ENCODE measurements at places on chromosomes 7 and 10.
A peak's percentile ranks its signal among the peaks of the same experiment; 100 is the strongest.

DNA sequence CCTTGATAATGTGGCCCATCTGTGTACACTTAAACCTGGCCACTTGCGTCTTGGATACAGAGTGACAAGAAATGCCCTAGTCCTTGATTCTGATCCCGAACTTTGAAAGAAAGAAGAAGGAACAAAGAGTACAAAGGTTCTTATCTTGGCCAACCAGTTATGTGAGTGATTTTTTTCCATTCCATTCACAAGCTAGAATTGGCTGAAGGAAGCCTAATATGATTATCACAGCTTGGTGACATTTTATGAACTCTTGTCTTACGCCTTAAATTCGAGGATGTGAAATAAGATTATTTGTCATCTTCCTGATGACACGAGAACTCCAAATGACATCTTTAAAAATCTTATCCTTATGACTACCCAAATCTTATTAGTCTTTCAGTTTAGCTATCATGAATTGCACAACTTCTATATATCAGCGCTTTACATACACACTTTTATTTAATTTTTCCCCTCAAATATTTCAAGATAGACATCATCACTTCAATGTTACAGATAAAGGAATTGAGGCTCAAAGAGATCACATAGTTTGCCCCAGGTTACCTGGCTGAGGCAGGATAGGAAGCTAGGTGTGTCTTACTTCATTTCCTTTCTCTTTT is 13.0 kb upstream of the SP4 start:
- no peak for DNase-seq

- DNase-seq = no peak
These were observed 39.7 kb downstream of the HIPK2 start for GRCh38 chr7:139738101-139738489.

GRCh38 chr10:976316-976715 is 11.9 kb upstream of the GTPBP4 start:
- no peak for DNase-seq

DNA sequence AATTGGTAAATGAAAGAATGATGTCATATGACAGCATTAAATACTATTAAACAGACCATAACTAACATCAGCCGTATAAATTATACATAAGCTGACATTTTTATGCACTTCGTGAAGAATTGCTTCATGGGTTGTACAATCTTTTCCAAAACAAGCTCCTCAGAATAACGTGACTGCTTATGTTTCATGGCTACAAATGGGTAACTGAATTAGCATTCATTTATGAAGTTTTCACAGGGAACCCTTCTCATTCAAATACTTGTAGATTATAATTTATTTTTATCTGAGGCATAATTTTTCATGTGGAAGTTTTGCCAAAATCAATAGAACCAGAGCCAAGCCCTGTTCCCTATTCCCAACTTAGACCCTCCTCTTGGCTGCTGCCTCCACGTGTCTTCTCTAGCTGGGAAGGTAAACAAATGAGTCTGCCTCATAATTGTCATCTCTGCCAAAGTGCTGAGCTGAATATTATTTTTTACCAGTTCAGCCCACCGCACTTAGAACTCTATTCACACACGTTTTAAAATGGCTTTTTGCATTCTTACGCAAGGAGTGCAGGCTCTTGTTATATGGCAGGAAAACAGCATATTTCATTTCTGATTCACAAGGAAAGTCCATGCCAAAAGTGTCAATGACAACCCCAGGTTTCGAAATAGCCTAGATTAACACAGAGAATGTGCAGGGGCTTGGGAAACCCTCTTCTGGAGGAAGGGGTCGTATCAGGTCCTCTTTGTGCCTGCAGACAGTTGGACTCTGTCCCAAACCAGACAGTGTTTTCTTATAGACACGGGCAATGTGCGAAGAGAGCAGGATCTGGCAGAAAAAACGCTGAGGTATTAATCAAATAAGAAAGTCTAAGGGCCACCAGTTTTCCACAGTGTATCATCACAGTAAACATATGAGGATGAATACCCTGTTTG is 370.7 kb upstream of the MGMT start:
- DNase-seq = no peak

DNA sequence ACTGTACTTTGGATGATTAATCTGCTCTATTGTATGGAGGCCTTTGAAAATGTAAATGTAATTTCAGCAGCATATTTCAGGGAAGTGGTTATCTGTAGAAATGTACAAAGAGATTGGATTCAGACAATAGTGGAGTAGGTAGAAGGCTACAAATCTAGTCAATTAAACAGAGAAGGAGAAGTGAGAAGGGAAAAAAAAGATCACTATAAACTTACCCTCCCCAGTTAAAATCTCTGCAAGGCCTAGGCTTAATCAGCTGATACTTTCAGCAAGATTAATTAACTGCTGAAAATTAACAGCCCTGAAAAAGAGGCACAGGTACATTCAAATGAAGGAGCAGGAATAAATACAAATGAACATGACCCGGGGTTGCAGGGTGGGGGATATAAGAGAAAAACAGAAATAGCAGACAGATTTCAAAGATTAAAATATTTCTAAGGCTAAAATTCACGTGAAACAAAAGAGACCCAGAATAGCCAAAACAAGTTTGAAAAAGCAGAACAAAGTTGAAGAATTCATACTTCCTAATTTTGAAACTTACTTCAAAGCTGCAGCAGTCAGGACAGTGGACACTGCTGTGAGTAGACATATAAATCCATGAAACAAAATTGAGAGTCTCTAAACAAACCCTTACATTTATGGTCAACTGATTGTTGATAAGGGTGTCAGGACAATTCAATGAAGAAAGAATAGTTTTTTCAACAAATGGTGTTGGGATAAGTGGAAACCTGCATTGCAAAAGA is 96.0 kb downstream of the NRCAM start:
- no peak for DNase-seq

DNA sequence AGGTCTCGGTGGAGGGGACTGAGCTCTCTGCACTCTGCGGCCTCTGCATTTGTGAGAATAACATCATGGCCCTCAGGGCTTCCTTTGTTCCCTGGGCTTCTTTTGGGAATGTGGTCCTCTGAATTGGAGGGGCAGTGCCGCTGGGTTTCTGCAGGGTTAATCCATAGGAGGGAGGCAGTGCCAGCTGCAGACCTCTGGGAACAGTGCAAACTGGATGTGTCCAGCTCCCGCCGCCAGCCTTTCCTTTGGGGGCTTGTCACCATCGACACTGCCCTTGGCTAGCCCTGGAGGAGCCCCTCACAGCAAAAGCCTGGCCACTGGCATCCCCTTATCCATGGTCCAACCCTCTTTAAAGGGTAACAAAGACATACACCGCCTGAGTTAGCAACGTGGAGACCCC is 174.0 kb downstream of the WDR37 start:
- no peak for DNase-seq

DNA sequence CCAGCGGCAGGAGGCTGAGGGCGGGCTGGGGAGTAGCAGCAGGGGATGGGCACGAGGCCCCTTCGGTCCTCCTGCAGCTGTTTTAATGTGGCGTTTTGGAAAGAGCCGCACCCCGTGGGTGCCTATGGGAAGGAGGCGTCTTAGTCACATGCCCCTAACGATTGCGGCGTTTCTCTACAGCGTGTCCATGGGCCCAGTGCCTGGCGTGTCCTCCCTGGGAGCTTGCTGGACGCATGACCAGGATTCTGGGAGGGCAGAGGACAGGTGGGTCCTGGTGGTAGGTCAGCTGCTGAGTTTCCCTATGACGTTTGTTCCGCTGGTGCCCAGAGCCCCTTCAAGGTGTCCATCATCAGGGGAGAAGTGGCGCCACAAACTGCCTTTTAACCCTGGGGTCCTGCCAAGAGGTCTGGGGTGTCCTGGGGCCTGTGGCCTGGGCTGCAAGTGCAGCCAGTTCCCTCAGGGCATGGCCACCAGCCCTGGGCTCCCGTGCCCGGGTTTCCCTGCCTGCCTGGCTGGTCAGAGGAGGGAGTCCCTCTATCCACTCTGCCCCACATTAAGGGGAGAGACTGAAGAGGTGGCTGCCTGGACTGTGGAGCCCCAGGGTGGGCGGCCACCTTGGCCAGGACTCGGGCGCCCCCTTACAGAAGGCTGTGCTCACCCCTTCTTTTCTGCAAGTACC is 48.7 kb downstream of the PWWP2B start:
- no peak for DNase-seq

DNA sequence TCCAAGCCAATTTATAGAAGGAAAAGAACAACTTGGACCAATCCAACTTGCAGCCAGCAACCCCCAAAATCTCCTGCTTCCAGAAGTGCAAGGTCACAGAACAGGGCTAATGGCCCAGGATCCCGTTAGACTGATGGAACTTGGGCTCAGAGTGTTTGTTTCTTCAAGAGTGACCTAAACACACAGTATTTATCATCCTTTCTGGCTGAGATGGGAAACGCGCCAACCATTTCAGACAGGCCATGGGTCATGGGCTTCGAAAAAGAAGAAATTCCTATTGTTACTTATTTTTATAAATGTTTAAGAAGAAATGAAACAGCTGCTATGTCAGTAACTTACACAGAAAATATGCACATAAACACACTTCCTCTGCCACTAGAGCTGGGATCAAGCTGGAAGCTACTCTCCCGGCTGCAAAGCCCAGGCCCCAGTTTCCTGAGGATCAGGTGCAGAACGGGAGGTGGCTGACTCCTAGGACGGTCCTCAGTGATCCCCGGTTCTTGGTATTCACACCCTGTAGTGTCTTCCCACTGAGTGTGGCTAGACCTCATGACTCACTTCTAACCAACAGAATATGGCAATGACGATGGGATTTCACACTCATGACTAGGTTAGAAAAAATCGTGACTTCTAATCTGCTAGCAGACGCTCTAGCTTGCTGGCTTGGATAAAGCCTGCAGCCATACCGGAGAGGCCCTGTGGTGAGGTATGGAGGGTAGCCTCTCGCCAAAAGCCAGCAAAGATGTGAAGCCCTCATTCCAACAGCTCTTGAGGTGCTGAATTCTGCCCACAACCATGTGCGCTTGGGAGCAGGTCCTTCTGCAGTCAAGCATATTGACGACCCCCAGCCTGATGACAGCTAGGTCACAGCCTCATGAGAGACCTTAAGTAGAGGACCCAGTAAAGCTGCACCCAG is 60.2 kb downstream of the CHST15 start:
- no peak for DNase-seq

GRCh38 chr7:112495810-112496462 is 15.1 kb downstream of the LSMEM1 start:
- peak; percentile 1 for DNase-seq

DNA sequence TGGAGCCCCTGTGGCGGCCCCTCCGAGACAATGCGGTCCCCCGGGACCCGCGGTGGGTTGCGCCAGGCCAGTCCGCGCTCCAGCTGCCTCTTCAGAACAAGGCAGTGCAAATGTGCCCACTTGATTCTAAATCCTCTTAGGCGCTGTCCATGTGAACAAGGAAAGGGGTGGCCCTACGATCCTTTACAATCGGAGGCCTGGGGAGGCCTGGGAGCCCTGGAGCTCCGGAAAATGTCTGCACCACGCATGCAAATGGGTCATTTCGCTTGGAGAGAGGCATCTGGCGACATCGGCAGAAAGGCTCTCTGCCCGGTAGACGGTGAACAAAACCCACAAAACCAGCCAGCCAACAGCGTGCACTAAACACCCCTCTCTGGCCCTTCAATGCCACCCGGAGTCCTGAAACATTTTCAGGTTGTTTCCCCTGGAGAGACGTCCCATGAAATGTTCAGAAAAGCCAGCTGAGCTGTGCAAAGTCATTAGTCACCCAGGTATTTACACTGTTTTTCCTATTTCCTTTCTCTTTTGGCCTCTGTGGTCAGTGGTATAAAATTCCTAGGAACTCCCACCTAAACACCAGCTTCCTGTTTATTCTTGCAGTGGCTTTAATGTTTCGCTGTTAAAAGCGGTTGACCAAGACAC is 102.8 kb upstream of the ZNF438 start:
- DNase-seq = no peak

GRCh38 chr10:86047588-86047987 is 319.0 kb downstream of the GRID1 start:
- no peak for DNase-seq

GRCh38 chr7:112419543-112420130 is 30.6 kb upstream of the IFRD1 start:
- DNase-seq = no peak

- no peak for DNase-seq
These were observed 110.4 kb downstream of the NT5C2 start for GRCh38 chr10:103082683-103083082.

GRCh38 chr7:122143751-122144711 is at the start of gene AASS:
Gene AASS (minus strand): TSS chr7:122144249. CDS start chr7:122133726, 10,523 bp downstream.
- peak; percentile 47 for DNase-seq

DNA sequence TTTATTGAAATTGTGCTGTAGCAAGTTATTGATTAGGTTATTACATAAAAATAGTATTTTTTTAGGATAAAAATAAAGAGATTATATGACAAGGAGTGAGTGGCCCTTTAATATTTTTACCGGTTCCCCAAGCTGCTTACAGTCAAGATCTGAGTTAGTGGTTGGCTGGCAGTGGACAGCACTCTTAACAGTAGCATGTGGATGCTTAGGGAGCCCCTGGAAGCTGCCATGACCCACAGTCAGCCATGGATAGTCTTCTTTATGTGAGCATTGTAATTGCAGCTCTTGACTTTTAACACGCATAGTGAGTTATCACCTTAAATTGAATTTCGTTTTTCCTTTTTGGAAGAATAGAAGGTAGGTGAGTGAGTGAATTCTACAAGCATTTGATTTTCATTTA is 22.1 kb downstream of the RAB18 start:
- DNase-seq = no peak

GRCh38 chr10:125094806-125095205 is 65.6 kb downstream of the CTBP2 start:
- no peak for DNase-seq

DNA sequence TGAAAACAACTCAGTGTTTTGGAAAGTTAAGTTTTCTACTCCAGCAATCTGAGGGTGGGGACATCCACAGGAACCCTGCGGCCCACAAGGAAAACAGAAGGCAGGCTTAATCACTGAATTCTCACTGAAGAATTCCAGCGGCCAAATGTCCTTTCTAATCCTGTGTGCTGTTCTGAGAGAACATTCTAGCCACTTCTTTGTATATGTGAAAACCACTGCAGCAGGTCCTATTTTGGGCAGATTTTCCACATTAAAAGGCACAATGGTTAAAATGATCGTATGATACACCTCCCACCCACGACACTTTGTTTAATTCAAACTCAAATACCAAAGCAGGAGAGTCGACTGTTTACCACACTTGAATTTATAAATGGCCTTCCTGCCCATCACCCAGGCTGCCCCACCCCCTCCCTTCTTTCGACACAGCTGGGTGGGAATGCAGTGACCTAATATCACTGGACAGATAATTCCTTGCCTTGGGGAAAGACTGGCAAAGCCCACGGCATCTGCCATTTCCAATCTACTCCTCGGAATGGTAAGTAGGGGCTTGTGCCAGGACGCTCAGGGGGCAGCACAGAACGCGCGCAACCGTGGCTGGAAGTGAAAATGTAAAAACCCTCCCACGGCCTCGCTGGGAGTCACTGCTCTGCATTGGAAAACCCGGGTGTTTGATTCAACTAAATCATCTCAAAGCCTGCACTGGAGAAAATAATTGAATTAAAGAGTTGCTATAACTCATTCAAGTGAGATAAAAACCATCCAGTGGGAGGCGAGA is 67.0 kb downstream of the CTBP2 start:
- no peak for DNase-seq
